ENCODE measurements at places on chromosomes 5 and 9.

DNA sequence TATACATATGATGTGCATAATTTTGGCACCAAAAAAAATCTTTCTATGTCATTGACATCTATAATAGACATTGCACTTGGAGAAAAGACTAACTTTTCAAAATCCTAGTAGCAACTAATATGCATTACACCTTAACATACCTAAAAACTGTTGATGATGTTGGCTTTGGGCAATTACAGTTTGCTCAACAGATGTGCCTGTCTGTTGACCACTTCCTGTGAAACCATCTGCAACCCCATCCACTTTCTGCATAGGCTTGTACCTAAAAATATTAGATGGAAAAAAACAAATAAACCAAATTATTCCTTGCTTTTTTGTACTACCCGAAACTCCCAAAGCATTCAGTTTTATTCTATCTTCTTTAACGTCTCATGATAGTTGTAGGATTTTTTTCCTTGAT lies 248.6 kb downstream of the RFX3 start:
- no peak for DNase-seq

- no peak for DNase-seq
Measured at GRCh38 chr9:20479419-20480155, 142.7 kb downstream of the MLLT3 start.

DNA sequence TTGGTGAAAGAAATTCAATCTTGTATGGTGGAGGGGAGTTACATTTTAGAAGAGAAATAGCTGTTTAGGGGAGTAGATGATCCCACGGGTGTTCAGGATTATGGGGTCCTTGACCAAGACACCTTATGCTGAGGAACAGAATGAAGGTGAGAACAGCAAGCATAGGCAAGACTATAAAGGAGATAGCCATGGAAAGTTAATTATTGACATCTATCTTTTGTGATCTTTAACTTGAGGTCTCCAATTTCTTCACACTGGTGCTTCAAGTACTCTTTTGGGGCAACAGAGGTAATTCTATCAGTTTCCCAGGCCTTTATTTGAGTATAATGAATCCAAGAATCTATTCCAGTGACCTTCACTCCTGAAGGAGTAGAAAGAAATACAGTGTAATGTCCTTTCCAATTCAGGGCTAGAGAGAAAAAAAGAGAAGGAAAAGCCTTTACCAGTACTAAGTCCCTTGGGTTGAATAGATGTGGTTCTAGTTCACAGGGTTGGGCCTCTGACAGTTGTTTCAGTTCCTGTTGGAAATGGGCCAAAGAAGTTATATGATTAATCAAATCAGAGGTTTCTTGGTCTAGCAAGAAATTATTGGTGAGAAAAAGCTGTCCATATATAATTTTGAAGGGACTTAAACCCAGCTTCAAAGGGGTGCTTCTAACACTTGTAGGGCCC lies 2104.1 kb upstream of the ACO1 start:
- DNase-seq: no peak

GRCh38 chr9:101590901-101591300 lies 3.9 kb downstream of the PPP3R2 start:
- DNase-seq: peak; percentile 92

GRCh38 chr9:81684635-81685034 lies 4.7 kb downstream of the TLE1 start:
- DNase-seq: no peak

- no peak for DNase-seq
Measured at GRCh38 chr5:107290780-107291398, 379.8 kb downstream of the EFNA5 start.

DNA sequence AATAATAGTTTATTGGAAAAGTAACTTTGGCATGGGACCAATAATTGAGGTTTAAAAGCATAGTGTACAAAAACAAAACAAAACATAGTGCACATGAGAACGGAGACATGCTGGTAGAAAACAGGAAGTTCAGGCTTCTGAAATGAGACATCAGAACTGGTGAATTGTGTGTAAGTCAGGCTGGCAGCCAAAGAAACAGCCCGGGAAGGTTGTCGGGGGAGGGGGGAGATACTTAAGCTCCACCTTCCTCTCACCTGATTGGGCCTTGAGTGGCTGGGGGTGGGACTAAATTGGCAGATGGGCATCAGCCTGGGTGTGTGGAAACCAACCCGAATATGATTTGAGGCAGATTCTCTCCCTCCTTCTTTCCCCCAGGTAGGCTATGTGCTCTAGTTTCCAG lies 256.3 kb downstream of the SMARCA2 start:
- no peak for DNase-seq

DNA sequence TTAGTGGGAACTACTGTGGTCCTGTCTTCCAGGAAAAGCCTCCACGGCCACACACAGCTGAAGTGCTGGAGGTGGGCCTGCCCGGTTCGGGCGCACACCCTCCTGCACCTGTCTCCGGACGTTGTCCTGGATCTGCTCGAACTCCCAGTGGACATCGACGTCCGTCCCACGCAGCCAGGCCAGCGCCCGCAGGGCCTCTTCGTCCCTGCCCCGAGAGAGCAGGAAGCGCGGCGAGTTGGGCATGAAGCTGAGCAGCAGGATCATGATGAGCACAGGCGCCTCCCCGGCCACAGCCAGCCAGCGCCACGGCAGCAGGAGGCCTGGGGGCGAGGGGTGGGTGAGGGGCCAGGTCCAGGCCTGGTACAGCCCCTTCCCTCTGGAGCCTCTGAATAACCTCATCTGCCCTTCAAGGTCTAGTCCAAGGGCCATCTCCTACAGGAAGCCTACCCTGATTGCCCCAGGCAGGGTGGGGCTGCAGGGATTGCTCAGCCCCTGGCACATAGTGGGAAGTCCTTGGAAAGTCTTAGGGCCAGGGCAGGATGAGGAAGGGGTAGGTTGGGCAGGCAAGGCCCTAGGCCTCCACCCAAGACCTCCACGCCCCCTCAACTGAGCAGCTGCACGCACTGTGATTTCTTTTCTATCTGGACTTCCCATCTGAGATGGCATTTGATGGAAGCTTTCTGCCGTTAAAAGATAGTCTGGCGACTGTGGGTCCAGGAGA lies 3.4 kb downstream of the SLC2A6 start:
- DNase-seq: no peak

- no peak for DNase-seq
Measured at GRCh38 chr9:34501889-34502425, 20.8 kb downstream of the ENHO start.

DNA sequence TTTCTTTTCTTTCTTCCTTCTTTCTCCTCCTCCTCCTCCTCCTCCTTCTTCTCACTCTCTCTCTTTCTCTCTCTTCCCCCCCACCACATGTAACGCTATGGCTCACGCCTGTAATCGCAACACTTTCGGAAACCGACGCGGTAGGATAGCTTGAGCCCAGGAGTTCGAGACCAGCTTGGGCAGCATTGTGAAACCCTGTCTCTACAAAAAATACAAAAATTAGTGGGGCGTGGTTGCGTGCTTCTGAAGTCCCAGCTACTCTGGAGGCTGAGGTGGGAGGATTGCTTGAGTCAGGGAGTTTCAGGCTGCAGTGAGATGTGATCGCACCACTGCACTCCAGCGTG lies 736 bp upstream of the GLDC start:
- no peak for DNase-seq

GRCh38 chr5:172911976-172912375 lies 47.2 kb upstream of the RPL26L1 start:
- no peak for DNase-seq

DNA sequence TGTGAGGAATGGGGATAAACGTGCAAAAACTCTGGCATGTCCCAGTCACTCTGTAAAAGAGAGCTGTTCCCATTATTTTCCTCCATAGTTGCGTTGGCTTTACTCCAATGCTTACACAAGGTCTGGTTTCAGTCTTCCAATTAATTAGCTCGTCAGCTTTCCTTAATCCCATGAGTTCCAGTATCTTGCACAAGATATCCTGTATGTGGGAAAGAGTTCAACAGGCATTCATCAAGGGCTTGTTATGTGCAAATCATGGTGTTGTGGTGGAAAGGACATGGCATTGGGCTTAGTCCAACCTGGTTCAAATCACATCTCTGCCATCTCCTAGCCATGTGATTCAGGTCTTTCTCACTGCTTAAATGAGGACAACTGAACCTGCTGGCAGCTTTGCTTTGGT lies 77.5 kb upstream of the PANK3 start:
- peak; percentile 31 for DNase-seq

GRCh38 chr9:113349445-113350094 lies at the start of gene BSPRY:
Gene BSPRY (plus strand): TSS chr9:113349541. CDS start chr9:113349580, 39 bp downstream.
- DNase-seq: no peak

GRCh38 chr5:43891112-43891511 lies 288.1 kb downstream of the NNT start:
- no peak for DNase-seq

- no peak for DNase-seq
Measured at GRCh38 chr9:34458959-34459340, 345 bp downstream of the DNAI1 start.

DNA sequence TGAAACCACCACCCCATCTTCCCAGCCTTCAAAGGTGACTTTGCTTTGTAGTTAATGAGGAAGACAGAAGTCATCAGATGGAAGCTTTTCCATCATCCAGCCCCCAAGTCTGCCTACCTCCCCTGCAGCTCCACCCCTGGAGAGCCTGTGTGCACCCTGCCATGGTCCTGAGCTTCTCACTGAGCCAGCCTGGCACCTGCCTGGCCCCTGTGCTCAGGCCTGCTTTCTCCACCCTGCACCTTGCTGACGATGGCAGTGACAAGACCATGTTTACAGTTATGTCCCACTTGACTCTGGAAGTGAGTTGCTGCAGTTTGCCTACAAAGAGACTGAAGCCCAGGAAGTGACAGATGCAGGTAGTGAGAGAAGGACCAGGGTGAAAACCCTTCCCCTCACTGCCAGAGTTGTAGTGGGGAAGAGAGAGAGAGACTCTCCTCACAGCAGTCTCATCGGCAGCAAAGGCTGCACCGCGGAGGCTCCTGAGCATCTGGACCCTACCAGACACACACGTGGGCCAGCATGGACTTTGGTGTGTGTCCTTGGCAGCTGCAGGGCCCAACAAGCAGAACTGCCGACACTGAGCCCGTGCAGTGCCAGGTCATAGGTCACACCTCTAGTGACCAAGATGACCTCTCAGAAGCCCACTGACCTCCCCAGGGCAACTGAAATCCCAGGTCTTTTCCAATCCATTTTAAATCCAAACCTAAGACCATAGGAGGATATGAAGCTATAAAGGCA lies 107.1 kb downstream of the CACNA1B start:
- DNase-seq: no peak

DNA sequence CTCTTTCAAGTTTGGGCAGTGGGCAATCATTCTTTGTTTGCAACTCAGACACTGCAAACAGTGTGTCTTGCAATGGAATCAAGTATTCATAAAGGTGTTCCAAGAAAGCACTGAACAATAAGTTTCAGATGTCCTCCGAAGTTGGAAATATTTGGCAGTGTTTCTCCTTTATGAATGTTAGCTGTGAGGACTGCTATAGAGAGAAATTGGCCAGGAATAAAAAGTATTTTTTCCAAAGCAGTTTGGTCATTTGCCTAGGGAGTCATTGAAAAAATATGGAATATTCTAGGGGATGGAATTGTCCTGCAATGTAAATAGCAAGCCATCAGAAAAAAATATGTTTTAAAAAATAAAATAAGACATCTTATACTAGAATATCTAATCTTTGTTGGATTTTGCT lies 688.6 kb upstream of the SEMA6A start:
- DNase-seq: no peak

DNA sequence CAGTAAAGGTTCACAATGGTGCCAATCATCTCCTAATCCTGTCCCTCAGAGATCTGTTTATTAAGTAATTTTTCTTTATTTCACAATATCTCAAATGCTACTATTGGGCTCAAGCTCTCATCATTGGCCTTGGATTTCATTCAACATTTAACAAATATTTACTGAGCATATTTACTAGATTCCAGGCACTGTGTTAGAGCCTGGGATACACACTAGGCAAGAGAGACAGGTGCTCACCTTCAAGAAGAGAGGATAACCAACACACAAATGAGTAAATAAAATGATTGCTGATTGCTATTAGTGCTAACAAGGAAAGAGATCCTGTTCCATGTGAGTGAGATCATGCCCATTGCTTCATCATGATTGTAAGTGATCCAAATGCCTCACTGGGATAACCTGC lies 27.4 kb downstream of the PPP2R2B start:
- no peak for DNase-seq

GRCh38 chr5:16675806-16676205 lies 59.0 kb upstream of the RETREG1 start:
- no peak for DNase-seq

GRCh38 chr9:137168573-137168903 lies 1.3 kb downstream of the LRRC26 start:
- DNase-seq: no peak
